ENCODE measurements at places on chromosomes 5 and 9.

GRCh38 chr5:131323378-131323777 is 59.5 kb downstream of the CDC42SE2 start:
- H3K4me3 ChIP-seq: no peak overlapping the region
- H3K36me3 ChIP-seq: no peaks in the 10 kb centered on the region
- H3K27me3 ChIP-seq: no peaks in the 10 kb centered on the region
- DNase-seq: no peak

DNA sequence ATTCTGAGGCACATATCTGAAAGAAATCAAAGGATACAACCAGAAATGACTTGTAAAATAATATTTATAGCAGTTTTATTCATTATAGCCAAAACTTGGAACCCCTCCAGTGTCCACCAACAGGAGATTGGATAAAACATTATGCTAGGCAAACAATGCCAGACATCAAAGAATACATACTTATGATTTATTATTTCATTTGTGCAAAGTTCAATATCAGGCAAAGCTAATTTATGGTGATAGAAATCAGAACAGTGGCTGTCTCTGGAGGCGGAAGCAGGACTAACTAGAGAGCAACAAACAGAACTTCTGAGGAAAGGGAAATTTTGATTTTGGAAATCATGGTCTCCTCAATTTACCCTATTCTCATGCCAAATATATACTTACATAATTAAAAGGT is 193.1 kb downstream of the ICE1 start:
- H3K36me3 ChIP-seq: no peaks in the 10 kb centered on the region
- DNase-seq: no peak
- H3K27ac ChIP-seq: no peak overlapping the region

- no peak overlapping the region for H3K4me3 ChIP-seq
- no peak overlapping the region for H3K27ac ChIP-seq
- H3K36me3 ChIP-seq: peaks cover 4% of the 10 kb centered on the region
- H3K27me3 ChIP-seq: no peaks in the 10 kb centered on the region
These were observed 76.1 kb upstream of the ASS1 start for GRCh38 chr9:130368631-130369103.

- H3K4me3 ChIP-seq: peak overlapping the region; percentile 49
- H3K27ac ChIP-seq: peak overlapping the region; percentile 81
- no peaks in the 10 kb centered on the region for H3K27me3 ChIP-seq
- no peaks in the 10 kb centered on the region for H3K36me3 ChIP-seq
- no peak for DNase-seq
- peaks cover 11% of the 10 kb centered on the region for H3K4me1 ChIP-seq
These were observed 454.5 kb upstream of the ZNF608 start for GRCh38 chr5:125200866-125201373.

DNA sequence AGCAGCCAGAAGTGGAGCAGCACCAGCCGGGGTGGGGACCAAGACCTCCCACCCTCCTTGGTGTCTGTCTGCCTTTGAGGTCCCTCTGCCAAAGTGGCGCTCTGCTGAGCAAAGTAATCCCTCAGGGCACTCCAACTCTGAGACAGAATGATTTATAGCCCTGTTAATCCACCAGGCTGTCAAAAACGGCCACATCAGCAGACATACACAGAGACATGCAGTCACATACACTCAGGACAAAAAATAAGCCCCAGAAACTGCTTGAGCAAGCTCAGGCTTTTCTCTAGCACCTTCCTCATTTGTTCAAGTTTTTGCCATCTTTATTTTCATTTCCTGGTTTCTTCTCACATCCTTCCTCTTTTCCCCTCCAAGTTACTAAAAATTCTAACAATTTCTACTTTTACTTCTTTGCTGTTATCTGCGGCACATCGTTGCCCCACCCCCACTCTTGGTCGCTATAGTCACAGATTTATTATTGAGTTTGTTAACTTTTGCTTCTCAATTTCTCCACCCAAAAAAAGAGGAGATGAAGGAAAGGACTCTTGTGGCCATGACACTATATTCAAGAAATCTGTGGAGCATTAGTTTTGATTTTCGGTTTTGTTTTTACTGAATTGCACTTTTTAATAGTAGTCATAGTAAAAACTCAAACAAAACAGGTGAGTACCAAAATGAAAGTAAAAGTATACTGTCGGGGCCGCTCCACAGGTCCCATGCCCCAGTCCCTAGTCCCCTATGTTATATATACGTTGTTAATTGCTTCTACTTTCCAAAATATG is 17.4 kb upstream of the ADRB2 start:
- no peak overlapping the region for H3K27ac ChIP-seq
- no peaks in the 10 kb centered on the region for H3K4me1 ChIP-seq
- DNase-seq: no peak
- no peaks in the 10 kb centered on the region for H3K27me3 ChIP-seq
- H3K36me3 ChIP-seq: no peaks in the 10 kb centered on the region

- H3K4me1 ChIP-seq: peaks cover 8% of the 10 kb centered on the region
- no peaks in the 10 kb centered on the region for H3K36me3 ChIP-seq
- DNase-seq: no peak
- H3K4me3 ChIP-seq: no peak overlapping the region
- H3K27ac ChIP-seq: peak overlapping the region; percentile 54
These were observed 36.1 kb upstream of the SSBP2 start for GRCh38 chr5:81786991-81787390.

DNA sequence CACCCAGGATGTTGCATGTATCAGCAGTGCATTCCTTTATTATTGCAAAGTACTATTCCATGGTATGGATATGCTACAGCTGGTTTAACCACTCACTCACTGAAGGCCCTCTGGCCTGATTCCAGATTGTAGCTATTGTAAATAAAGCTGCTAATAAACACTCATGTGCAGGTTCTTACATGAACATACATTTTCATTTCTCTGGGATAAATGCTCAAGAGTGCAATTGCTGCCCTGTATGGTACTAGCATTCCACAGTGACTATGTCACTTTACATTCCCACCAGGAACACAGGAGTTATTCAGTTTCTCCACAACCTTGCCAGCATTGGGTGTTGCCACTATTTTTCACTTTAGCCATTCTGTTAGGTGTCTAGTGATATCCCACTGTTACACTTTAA is 267.6 kb downstream of the SPOCK1 start:
- H3K27me3 ChIP-seq: no peaks in the 10 kb centered on the region
- no peaks in the 10 kb centered on the region for H3K4me1 ChIP-seq
- H3K4me3 ChIP-seq: no peak overlapping the region

DNA sequence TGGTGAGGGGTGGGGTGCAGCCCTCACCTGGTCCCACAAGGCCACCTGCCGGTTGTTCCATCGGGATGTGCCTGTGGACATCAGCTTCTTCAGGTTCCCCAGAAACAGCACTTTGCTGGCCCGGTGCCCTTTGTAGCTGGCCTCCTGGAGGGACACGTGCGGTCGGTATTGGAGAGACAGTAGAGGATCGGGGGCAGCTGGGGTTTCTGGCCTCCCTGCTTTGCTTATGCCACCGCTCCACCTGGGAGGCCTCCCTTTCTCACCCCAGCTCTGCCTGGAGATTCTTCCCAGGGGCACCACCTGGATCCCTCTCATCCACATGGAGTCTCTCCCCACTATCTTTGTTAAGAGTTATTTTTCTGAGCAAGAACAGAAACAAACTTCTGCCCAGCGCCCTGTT is 13.1 kb upstream of the TRIM14 start:
- peaks cover 8% of the 10 kb centered on the region for H3K4me1 ChIP-seq
- no peaks in the 10 kb centered on the region for H3K27me3 ChIP-seq
- H3K27ac ChIP-seq: no peak overlapping the region

DNA sequence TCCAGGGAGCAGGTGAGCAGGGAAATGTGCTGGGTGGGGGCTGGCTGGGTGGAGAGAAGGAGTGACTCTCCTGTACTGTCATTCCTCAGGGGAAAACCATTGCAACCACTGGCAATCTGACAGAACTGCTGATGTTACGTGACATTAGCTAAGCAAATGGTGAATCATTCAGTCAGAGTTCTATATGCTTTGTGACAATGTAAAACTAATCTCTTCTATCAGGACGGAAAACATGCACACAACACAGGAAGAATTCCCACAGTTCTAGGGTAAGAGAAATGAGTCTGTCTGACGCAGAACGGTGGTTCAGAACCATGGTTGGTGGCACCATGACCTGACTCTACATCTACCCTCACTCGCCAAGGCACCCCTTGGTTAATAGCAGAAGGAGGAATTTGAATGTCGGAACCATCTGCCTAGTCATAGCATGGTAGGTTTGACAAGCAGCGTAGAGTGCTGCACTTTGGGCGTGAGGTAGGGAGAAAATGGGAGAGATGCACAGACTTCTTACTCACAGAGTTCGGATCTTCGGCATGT is 243.6 kb upstream of the PANK3 start:
- H3K4me3 ChIP-seq: no peak overlapping the region
- H3K27me3 ChIP-seq: peaks cover 3% of the 10 kb centered on the region
- H3K4me1 ChIP-seq: peaks cover 36% of the 10 kb centered on the region
- DNase-seq: no peak
- H3K27ac ChIP-seq: no peak overlapping the region

- no peaks in the 10 kb centered on the region for H3K36me3 ChIP-seq
- DNase-seq: no peak
- H3K27ac ChIP-seq: no peak overlapping the region
- no peaks in the 10 kb centered on the region for H3K27me3 ChIP-seq
These were observed 247.5 kb downstream of the TMEM161B start for GRCh38 chr5:88021141-88021540.

DNA sequence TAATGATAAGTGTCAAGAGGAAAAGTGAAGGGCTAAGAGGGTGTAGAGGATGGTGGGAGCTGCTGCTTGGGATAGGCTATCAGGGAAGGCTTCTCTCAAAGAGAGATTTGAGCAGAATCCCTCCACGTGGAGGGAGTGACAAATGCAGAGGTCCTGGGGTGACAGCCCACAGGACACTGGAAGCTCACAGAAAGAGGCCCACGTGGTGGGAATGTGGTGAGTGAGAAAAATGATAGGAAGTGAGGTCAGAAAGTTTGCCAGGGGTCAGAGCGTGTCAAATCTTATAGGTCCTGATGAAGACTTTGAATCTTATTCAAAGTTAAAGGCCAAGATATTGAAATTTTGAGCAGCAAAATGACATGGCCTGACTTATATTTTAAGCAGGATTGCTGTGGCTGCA is 125.3 kb downstream of the EGFLAM start:
- H3K27me3 ChIP-seq: no peaks in the 10 kb centered on the region
- H3K4me3 ChIP-seq: no peak overlapping the region
- no peaks in the 10 kb centered on the region for H3K36me3 ChIP-seq
- H3K27ac ChIP-seq: no peak overlapping the region

DNA sequence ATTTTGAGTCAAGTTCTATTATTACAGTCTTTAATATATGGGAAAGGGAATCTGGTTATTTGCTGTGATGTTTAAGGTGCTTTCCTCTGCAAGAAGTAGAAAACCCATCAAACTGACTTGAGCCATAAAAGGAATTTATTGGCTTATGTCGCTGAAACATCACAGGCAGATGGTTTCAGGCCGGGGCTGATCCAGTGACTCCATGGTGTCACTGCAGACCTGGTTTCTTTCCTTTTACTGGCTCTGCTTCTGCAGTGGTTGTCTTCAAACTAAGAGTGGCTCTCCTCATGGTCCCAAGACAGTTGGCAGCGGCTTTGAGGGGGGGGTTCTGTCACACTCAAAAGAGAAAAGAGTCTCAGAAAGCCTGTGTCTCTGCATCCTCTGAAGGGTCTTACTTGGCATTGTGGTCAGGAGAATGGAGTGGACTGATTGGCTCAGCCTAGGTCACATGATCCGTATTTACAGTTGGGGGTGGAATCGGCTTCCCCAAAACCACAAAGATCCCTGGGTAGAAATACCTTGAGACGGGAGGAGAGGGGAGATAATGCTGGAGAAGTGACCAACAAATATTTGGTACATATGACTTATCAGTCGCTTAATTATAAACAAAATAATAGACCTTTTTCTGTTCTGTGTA is 106.3 kb downstream of the DAPK1 start:
- no peaks in the 10 kb centered on the region for H3K27me3 ChIP-seq
- H3K36me3 ChIP-seq: peaks cover 21% of the 10 kb centered on the region
- DNase-seq: no peak
- H3K4me1 ChIP-seq: peaks cover 43% of the 10 kb centered on the region

DNA sequence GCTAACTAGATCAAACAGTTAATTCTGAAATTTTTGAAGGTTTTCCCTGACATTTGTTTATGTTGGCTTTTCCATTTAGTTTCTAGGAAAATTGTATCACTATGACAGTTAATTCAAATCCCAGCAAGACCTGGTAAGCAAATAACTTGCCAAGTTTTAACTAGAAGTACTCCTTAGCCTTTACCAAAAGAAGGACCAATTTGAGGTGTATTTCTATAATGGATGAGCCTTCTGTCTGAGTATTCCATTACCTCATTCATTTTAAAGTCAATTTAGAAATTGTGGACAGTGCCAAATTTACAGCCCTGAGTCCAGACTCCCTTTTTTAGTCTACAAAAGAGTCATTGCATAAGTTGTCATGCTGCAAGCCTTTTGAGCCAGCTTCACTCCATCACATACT is 687.6 kb downstream of the CETN3 start:
- no peak for DNase-seq
- no peaks in the 10 kb centered on the region for H3K4me1 ChIP-seq
- no peaks in the 10 kb centered on the region for H3K27me3 ChIP-seq
- H3K27ac ChIP-seq: no peak overlapping the region
- H3K36me3 ChIP-seq: no peaks in the 10 kb centered on the region

DNA sequence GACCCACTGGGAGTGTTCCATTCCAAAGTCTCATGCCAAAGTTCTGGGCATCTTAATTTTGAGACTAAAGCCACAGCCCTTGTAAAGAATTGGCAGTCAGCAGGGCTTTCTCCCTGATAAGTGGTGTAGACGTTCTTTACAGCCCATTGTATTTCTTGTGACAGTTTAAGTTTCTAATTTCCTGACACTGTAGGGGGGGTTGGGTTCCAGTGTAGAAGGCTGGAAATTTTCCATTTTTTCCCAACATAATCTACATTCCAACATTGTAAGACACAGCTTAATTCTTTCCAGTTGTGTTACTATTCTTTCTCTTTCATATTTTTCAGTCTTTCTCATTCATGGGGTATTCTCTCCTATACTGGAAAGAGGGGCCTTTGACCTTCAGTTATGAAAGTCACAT is 121.1 kb downstream of the FBXL7 start:
- no peak overlapping the region for H3K27ac ChIP-seq
- no peaks in the 10 kb centered on the region for H3K4me1 ChIP-seq
- H3K27me3 ChIP-seq: no peaks in the 10 kb centered on the region
- no peak for DNase-seq
- no peak overlapping the region for H3K4me3 ChIP-seq

DNA sequence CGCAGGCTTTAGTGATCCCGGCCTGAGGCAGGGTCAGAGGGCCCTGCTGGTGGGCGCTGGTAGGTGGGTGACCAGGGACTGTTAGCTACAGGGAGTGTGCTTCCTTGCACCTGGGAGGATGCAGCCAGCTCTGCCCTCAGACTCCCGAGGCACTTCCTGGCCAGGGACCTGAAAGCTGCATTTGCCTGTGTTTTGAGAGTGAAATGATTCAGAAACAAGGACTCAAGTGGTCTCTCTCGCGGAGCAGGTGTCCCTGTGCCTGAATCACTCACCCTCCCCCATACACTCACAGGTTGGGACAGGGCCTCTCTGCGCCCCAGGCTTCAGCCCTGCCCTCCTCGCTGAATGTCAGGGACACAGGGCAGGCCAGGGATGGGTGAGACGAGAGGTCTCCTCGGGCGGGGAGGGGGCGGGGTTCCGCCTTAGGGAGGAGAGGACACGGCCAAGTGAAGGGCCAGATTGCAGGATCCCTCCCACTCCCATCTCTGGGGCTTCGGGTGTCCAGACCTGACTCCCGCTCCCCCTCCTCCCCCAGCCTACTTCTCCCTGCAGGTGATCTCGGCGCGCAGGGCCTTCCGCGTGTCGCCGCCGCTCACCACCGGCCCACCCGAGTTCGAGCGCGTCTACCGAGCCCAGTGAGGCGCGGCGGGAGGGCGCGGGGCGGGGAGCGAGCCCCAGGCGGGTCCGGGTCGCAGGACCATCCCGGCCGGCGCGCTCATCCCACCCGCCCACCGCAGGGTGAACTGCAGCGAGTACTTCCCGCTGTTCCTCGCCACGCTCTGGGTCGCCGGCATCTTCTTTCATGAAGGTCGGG is 1.5 kb downstream of the LTC4S start:
- peaks cover 60% of the 10 kb centered on the region for H3K36me3 ChIP-seq
- no peak for DNase-seq
- peak overlapping the region; percentile 18 for H3K4me3 ChIP-seq
- peaks cover 39% of the 10 kb centered on the region for H3K4me1 ChIP-seq
- H3K27me3 ChIP-seq: no peaks in the 10 kb centered on the region
